ENCODE measurements at places on chromosomes 13 and 19.
A peak's percentile ranks its signal among the peaks of the same experiment; 100 is the strongest.

- peak; percentile 72 for DNase-seq
- peak overlapping the region; percentile 31 for H3K4me3 ChIP-seq
These were observed 39.3 kb downstream of the EFNA2 start for GRCh38 chr19:1324806-1325567.

GRCh38 chr19:41575998-41576397 is at the start of gene CEACAM21:
Gene CEACAM21, plus strand, starts transcription at chr19:41576166. Its CDS starts 109 bp downstream, at chr19:41576275.
- H3K27ac ChIP-seq = no peak within 1 kb of the TSS
- no peaks in the 10 kb centered on the region for H3K27me3 ChIP-seq
- no peak for DNase-seq
- H3K4me3 ChIP-seq = no peak within 1 kb of the TSS
- no peaks in the 10 kb centered on the region for H3K36me3 ChIP-seq

DNA sequence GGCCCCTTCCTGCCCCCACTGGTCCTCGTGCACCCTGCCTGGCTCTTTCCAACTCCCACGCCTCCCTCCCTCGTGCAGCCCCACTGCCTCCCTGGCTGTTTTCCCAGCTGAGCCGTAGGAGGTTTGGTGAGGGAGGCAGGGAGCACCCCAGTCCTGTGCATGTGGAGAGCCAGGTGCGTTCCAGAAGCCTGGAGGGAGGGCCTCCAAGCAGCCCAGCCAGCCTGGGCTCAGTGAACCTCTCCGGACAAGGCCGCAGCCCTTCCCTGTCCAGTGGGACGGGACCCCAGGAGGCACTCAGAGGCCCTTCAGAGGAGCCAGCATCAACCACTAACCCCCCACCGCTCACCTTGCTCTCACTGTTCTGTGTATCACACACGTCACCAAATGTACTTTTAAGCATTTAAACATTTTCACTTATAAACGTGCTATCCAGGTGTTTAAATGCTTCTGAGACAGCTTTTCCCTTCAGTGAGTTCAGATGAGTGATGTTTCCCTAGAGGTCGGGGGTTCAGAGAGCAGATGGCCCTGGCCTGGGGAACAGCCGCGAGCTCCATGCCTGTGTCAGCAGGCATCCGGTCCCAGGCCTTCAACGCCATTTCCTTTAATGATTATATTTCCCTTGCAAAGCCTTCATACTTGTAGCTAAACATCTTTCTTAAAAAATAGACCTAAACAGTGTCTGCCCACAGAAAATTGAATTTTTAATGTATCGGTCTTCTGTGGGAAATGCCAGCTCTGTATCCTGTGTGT is 122.6 kb downstream of the ATP11A start:
- H3K27ac ChIP-seq = no peak overlapping the region
- peaks cover 1% of the 10 kb centered on the region for H3K36me3 ChIP-seq
- DNase-seq = no peak

DNA sequence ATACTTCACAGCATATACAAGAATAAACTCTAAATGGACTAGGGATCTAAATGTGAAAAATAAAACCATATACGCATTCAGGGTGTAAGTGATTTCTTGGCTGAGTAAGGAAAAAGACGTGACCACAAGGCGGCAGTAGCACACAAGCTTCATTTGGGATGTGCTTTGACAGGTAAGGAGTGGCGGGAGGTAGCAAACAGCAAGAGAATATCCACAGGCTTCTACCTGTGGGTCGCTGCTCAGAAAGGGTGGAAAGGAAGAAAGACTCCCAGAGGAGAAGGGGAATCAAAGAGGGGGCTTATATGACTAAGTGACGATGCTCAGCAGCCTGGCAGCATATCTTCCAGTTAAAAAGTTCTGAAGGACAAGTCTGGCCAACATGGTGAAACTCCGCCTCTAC is 2.5 kb upstream of the ZNF121 start:
- H3K27ac ChIP-seq = no peak overlapping the region
- no peaks in the 10 kb centered on the region for H3K4me1 ChIP-seq
- DNase-seq = peak; percentile 70

GRCh38 chr19:795691-796581 is 1.3 kb upstream of the PTBP1 start:
- H3K36me3 ChIP-seq = peaks cover 8% of the 10 kb centered on the region
- peaks cover 15% of the 10 kb centered on the region for H3K4me1 ChIP-seq
- no peak for DNase-seq
- H3K27ac ChIP-seq = no peak overlapping the region
